ENCODE measurements at places on chromosomes 7 and 10.

DNA sequence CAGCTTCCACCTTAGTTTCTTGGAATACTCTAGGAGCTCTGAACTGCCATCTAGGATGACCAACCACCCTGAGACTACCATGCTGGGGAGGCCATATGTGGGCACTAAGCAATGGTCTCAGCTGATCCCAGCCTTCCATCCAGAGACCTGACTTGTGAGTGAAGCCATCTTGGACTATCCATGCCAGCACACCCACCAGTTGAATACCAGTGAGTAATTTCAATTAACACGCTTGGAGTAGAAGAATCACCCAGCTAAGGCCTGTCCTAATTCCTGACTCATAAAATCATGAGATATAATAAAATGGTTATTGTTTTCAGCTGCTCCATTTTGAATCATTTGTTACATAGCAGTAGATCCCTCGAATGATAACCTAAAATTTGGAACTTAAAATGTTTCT is 5.2 kb upstream of the KIF5B start:
- H3K36me3 ChIP-seq = no peaks in the 10 kb centered on the region
- no peak overlapping the region for H3K27ac ChIP-seq
- no peak overlapping the region for H3K4me3 ChIP-seq
- no peaks in the 10 kb centered on the region for H3K27me3 ChIP-seq
- H3K4me1 ChIP-seq = peaks cover 5% of the 10 kb centered on the region

GRCh38 chr7:79897166-79897565 is 237.5 kb upstream of the GNAI1 start:
- no peak overlapping the region for H3K4me3 ChIP-seq
- no peaks in the 10 kb centered on the region for H3K4me1 ChIP-seq
- no peak overlapping the region for H3K27ac ChIP-seq
- no peak for DNase-seq
- H3K36me3 ChIP-seq = no peaks in the 10 kb centered on the region

DNA sequence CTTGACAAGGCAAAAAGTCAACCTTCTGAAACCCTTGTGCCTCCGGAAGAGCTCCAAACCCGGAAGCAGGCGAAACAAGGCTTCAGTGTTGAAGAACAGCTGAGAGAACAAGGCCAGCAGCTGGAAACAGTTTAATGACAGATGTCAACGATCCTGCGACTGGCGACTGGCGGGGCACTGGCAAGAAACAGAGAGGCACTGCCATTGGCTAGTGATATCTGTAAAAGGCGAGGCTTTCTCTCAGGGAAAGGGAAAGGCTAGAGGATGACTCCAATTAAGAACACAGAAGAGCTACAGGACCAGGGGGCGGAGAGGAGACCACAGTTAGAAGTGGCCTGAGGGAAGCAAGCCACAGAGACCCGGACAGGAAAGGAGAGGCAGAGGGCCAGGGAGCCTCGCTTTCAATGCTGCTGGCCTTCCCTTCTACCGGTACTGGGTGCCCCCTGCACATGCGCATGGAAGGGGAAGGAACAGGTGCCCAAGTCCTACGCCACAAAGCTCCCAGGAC is 19.4 kb downstream of the ITGB1 start:
- DNase-seq = peak; percentile 34
- H3K4me3 ChIP-seq = no peak overlapping the region
- H3K36me3 ChIP-seq = peaks cover 2% of the 10 kb centered on the region
- H3K27ac ChIP-seq = no peak overlapping the region

DNA sequence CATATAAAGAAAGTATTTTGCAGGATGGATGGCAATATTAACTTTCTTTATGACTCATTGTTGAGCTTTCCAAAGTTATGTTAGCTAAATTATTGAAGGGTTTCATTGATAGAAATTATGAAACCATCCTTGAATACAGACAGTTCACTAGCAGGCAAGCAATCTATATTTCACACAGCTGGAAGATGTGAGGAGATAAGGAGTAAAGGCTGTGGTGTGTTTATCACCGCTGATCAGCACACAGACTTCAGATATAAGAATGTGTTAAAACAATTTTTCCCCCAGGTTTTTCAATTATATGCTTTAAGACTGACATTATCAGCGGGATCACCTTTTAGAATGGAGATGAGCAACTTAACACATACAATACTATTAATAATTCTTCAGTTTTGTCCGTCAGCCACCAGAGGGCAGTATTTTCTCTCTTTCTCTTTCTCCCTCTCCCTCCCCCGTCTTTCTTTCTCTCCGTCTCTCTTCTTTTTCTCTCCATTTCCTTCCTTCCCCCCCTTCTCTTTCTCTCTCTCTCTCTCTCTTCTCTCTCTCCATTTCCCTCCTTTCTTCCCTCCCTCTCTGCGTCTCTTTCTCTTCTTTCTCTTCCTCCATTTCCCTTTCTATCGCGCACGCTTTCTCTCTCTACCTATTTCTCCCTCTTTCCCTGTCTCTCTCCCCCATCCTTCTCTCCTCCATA is 62.9 kb upstream of the FAM171A1 start:
- no peaks in the 10 kb centered on the region for H3K36me3 ChIP-seq
- H3K4me1 ChIP-seq = no peaks in the 10 kb centered on the region
- H3K27ac ChIP-seq = no peak overlapping the region
- H3K27me3 ChIP-seq = peaks cover 20% of the 10 kb centered on the region
- peak; percentile 75 for DNase-seq

DNA sequence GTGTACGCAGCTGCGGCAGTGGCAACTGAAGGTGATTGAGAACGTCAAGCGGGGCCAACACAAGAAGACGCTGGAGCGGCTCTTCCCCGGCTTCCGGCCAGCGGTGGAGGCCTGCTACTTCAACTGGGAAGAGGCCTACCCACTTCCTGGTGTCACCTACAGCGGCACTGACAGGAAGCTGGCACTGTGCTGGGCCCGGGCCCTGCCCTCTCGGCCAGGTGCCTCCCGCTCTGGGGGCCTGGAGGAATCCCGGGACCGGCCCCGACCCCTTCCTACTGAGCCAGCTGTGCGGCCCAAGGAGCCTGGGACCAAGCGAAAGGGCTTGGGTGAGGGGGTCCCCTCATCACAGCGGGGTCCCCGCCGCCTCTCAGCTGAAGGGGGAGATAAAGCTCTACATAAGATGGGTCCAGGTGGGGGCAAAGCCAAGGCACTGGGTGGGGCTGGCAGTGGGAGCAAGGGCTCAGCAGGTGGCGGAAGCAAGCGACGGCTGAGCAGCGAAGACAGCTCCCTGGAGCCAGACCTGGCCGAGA is 6.5 kb downstream of the ZSWIM8 start:
- peaks cover 6% of the 10 kb centered on the region for H3K4me1 ChIP-seq
- peaks cover 21% of the 10 kb centered on the region for H3K36me3 ChIP-seq
- no peak overlapping the region for H3K4me3 ChIP-seq
- H3K27ac ChIP-seq = no peak overlapping the region
- DNase-seq = no peak
- no peaks in the 10 kb centered on the region for H3K27me3 ChIP-seq

DNA sequence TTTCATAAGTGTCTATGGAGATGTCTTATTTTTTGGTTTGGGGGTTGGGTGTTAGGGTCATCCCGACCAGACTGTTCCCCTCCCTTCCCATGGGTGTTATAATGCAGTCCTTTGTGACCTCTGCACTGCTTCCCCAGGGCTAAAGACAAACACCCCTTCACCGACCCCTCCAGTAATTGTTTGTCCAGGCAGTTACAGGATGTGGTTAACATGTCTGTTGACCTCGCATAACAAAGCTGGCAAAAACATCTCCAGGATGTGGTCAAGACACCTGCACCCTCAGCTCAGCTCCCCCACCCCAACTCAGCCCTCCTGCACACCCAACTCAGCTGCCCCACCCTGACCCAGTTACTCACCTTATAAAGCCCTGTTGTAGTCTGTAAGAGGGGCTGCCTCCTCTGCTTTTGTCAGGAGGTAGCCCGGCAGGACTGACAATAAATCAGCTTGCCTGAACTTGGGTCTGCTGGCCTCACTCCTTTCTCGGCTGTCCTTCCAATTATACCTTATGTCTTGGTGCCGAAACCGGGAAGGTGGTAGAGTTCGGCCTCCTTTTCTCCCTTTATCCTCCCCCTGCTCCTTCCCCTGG is 102.2 kb downstream of the ZNF92 start:
- no peak overlapping the region for H3K4me3 ChIP-seq

DNA sequence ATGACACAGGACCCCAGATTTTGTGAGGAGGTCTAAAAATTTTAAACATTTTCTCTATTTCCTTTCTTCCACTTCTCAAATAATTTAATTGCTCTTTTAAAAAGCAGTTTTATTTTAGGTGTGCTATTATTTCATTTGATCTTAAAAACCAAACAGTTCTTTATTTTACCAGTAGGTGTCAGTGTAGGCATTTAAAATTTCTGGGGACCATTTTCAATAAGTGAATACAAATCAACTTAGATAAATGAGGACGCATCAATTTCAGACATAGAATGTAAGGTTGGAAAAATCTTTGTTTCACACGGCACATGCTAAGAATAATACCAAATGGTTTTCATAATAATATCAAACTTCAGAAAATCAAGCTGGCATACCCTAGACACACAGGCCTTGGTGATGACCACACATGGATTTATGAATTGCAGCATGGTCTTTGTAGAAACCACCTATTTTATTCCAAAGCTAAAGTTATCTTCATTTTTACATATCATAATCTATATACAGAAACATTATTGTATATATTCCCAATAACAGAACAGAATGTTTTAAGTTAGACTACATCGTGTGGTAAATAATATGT is 127.6 kb upstream of the SLC26A5 start:
- DNase-seq = peak; percentile 48
- H3K36me3 ChIP-seq = no peaks in the 10 kb centered on the region
- no peaks in the 10 kb centered on the region for H3K4me1 ChIP-seq
- no peak overlapping the region for H3K27ac ChIP-seq
- no peak overlapping the region for H3K4me3 ChIP-seq

GRCh38 chr10:120598386-120598785 is 141.4 kb downstream of the PLPP4 start:
- H3K36me3 ChIP-seq = no peaks in the 10 kb centered on the region
- no peak overlapping the region for H3K27ac ChIP-seq
- no peaks in the 10 kb centered on the region for H3K27me3 ChIP-seq
- no peak overlapping the region for H3K4me3 ChIP-seq
- H3K4me1 ChIP-seq = peaks cover 14% of the 10 kb centered on the region
- DNase-seq = no peak

DNA sequence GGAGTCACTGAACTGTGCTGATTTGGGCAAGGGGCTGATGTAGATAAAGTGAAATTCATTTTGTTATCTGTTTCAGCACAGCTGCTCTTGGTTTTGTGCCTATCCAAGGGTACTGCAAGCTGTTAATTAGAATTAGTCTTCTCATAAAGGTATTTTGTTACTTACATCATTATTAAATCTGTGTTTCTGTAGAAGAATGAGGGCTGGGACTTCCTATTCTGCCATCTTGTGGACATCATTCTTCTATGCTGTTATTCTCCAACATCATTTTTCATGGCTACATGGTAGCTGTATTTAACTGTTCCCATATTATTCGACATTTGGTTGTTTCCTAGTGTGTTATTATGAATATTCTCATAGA is 76.2 kb upstream of the CCDC71L start:
- no peaks in the 10 kb centered on the region for H3K27me3 ChIP-seq
- peak; percentile 71 for DNase-seq
- no peak overlapping the region for H3K27ac ChIP-seq
- H3K4me1 ChIP-seq = peaks cover 9% of the 10 kb centered on the region
- no peaks in the 10 kb centered on the region for H3K36me3 ChIP-seq

DNA sequence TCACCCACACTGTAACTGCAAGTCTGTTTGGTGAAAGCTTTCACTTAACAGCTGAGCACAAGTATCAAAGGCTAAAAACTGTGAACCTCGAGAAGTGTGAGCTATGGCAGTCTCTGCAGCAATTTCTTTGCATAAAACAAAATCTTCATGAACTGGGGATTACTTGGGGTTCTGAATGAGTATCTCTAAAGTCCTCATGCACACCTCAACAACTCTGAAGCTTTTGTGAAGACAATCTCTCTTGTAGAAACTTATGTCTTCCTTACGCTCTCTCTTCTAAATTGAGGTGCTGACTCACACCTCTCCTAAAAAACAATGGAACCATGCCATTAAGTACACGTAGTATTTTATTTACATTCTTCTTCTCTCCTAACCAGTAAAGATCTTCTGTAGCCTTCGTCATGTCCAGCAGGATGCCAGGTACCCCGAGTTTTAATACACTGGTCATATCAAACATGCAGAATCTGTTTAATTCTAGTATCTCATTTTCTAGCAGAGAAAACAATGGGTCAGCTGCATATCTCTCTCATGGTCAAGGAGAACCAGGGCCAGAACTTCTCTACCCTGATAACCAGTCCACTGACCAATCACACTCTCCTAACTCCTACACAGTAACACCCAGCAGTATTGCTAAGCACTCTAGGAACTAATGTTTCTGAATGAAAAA is 76.9 kb downstream of the UBE2H start:
- no peak overlapping the region for H3K4me3 ChIP-seq
- no peak for DNase-seq
- H3K36me3 ChIP-seq = no peaks in the 10 kb centered on the region
- peaks cover 9% of the 10 kb centered on the region for H3K4me1 ChIP-seq
- H3K27me3 ChIP-seq = no peaks in the 10 kb centered on the region

DNA sequence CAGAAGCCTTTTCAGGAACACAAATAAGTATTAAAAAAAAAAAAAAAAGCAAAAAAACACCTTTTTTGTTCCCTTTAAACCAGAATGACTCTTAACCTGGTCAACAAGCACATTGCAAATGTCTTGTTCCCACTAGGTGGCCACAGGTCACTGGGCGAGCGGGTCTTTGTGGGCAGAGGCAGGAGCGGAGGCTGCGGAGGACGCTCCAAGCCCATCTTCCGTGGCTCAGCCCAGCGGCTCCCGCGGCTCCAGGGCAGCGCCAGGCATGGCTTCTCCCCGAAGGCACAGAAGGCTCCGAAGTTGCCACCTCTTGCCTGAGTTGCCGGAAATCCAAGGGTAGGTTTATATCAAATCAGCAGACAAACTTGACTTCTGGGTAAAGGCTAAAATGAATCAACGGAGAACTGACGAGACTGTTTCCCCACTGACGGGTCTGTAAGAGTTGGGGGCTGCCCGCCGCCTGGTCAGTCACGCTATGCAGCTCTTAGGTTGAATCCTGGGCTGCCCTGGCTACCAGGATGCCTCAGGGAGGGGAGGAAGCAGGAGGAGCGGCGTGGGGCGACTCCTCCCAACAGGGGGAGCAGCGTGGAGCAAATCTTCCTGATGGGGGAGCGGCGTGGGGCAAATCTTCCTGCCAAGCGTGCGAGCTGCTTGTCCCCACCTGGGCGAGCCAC is 144.5 kb downstream of the PTPRN2 start:
- no peaks in the 10 kb centered on the region for H3K27me3 ChIP-seq
- no peaks in the 10 kb centered on the region for H3K4me1 ChIP-seq
- H3K4me3 ChIP-seq = no peak overlapping the region
- H3K27ac ChIP-seq = no peak overlapping the region
- H3K36me3 ChIP-seq = no peaks in the 10 kb centered on the region

DNA sequence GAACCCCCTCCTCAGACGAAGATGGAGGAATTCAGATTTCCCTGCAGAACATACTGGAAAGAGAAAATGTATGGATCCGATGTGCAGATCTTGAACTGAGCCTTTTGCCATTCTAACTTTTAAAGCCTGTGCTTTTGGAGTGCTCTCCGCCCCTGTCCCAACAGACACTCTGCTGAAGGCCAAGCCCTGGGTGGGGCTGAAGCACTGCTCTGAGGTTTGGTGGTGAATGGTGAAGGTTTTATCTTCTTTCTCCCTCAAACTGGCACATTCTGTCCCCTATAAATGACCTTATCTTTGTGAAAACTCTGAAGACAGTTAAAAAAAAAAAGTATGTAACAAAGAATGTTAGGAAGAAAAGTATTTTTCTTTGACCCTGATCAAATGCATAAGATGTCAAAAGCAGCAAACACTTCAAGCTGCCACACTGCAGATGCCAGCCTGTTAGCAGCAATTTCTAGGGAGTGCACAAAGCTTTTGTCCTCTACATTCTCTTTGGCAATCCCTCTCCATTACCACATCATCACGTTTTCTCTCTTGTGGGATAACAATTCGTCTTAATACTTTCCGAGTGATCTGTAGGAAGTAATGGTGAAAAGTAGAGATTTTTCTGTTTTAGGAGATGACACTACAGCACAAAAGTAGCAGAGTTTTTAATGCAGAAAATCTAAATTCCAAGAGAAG is 137.3 kb upstream of the CCDC6 start:
- H3K27ac ChIP-seq = no peak overlapping the region
- H3K36me3 ChIP-seq = no peaks in the 10 kb centered on the region
- H3K27me3 ChIP-seq = no peaks in the 10 kb centered on the region

Data from common myeloid progenitor, CD34-positive (primary cell).